ENCODE measurements at places on chromosomes 4 and X.
A peak's percentile ranks its signal among the peaks of the same experiment; 100 is the strongest.

GRCh38 chr4:40576651-40577480, 52.8 kb downstream of the RBM47 start:
- peak; percentile 50 for DNase-seq

- DNase-seq = no peak
Observed at GRCh38 chr4:140090215-140090731, 63.7 kb downstream of the MAML3 start.

DNA sequence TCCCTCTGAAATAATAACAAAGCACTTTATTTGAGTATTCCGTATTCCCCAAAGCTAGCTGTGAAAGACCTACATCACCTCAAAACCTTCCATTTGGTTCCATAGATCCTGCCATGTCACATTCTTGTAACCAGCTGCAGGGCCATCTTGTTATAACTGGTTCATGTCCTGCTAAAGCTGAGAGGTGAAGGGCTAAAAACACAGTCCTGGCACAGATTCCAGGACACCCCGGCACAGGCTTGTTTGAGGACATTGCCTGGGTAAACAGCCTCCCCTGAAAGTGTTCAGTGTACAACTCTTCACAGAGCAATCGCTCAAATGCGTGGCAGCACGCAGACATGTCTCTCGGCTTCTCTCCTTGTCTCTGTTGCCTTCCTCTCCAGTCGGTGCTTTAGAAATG, 129.2 kb downstream of the MANBA start:
- no peak for DNase-seq

- no peak for DNase-seq
Observed at GRCh38 chr4:138804711-138805110, 210.9 kb upstream of the NOCT start.

DNA sequence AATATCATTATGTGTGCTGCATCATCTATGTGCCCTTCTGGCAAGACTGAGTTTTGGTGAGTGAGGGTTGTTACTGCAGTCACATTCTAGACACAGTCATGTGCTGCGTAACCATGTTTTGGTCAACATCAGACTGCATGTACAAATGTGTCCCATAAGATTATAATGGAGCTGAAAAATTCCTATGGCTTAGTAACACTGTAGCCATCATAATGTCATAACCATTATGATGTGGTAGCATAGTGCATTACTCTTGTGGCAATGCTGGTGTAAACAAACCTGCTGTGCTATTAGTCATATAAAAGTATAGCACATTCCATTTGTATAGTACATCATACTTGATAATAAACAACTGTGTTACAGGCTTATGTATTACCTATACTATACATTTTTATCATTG, 198.1 kb upstream of the NUDT6 start:
- no peak for DNase-seq

DNA sequence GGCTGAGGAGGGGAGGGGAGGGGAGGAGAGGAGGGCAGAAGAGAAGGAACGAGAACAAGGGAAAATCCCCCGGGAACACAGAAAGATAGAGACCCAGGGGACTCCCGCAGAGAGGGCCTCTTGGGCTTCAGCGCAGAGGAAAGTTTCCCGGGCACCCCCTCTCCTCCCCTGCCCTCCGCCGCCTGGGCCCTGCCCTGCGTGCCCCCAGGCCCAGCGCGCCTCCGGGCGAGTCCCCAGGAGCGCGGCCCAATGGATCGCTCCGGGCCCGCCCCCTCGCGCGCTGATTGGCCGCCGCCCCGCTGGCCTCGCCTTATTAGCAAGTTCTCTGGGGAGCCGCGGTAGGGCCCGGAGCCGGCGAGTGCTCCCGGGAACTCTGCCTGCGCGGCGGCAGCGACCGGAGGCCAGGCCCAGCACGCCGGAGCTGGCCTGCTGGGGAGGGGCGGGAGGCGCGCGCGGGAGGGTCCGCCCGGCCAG, at the start of gene MSX1:
Gene MSX1 (plus strand): TSS at position 341 of the 474 bp plus-strand sequence. CDS start 235 bp downstream, outside the sequence.
- DNase-seq = peak; percentile 41

DNA sequence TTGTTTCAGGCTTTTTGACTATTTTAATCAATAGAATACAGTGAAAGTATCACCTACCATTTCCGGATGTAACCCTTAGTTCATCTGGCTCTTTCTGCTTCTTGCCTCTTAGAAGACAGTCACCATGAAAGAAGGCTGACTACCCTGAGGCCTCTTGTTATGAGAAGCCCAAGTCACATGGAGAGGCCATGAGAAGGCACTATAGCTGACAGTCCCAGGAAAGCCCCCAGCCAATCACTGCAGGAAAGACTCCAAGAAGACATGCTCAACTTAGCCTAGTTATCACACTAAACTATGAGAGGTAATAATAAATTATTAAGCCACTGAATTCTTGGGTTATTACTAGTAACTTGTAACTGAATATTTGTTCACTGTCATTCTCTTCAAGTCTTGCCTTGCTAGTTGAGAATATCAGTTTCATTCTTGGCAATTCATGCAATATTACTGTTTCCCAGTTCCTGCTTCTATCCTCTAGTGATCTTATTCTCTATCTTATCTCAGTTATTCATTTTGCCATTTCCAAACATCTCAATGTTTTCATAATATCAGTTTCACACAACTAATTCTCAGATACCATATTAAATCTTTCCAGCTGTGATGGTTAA, 57.1 kb upstream of the GUCY1A1 start:
- DNase-seq = no peak

DNA sequence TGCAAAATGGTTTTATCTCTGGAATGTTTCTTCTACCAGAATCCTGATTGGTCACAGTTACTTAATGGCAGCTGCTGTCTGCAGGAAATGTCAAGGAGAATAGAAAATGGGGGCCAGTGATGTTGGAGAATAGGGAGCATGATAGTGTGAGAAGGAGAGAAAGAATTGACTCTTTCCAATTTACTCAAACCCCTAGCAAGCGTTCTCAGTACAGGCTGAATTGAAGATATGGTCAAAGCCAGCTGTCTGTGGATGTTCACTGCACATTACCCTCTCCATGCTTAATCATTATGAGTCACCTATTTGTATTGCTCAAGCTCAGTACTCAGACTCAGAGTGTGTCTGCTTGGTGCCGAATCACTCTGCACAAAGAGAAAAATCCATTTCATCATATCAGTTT, 57.8 kb upstream of the FAM47B start:
- no peak for DNase-seq

- DNase-seq = no peak
Observed at GRCh38 chr4:38815885-38816782, 11.5 kb upstream of the TLR1 start.

- DNase-seq = peak; percentile 70
Observed at GRCh38 chr4:105765690-105766407, 57.3 kb downstream of the GSTCD start.

DNA sequence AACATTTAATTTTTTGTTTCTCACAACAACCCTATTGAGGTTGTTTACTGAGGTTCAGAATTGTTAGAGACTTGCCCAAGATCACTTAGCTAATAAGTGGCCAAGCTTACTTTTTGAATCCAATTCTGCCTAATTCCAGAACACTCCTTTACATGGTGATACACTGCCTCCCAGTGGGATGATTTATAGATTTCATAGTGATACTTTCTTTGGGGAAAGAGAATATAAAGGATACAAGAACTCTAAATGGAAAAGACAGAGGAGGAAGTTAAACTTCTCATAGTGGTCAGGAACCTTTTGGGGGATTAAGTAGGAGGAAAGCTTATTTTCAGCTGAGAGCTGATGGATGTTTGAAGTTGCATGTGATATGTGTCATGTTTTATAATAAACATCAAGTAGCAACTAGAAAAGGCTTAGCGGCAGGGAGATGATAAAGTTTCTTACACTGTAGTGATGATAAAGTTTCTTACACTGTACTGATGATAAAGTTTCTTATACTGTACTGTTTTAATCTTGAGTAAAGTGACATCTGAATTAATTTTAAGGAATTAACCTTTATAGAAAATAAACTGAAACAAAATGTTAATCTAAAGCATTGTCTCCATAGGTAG, 15.3 kb downstream of the STAG2 start:
- DNase-seq = no peak

DNA sequence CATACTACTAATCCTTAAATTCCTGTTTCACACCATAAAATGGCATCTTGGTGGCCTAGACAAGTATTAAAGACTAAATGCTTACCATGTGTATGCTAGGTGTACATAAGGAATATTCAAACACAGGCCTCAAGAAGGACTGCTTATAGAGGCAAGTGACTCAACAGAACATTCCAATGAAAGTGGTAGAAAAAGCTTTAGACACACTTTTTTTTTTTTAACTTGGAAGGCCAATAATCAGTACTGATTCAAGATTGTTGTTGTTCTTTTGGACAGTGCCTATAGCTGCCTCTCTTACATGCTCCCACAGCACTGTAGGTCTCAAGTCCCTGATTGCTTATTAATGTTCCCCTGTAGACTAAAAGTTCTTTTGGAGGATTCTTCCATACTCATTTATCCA, 77.6 kb downstream of the FBXL5 start:
- no peak for DNase-seq

DNA sequence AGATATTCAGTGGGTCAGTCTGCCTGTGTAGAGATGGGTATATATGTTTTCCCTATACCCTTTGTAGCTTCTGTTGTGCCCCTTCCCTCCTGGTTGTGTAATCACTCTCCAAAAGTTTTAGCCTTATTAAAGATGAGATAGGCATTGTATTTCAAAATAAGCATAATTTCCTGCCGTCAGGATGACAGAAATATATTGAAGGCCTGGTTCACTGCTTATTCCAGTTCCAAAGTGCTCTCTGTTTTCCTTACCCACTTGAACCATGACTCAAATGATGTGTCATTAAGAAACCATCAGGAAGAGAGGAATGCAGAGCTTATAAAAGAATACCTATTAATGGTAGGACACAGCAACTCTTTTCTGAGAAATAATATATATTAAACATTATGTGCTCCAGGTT, 178.5 kb downstream of the GABRB1 start:
- DNase-seq = peak; percentile 34

GRCh38 chrX:49042581-49043219, 457 bp downstream of the TFE3 start:
- no peak for DNase-seq

- DNase-seq = peak; percentile 4
Observed at GRCh38 chrX:69222103-69223090, 57.1 kb upstream of the PJA1 start.

GRCh38 chr4:32551943-32552342, 1831.8 kb downstream of the PCDH7 start:
- DNase-seq = no peak

DNA sequence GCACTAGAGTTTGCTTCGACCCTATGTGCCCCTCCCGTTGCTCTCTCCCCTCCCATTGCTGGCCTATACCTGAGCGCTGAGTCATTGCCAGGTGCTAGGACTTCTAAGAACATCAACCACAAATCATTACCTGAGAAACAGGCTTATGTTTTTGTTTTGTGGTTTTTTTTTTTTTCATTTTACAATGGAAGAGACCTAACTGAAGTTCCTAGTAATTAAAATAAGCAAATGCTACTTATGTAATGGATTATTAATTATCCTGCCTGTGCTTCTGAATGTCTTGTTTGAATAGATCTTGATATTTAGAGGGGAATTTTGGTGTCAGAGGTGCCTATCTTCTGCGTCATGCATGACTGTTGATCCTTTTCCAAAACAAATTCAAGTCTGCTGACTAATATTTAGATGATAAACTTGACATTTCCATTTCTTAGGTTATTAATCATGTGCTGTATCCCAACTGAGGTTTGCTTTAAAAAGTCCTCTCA, 275.4 kb upstream of the CPEB2 start:
- no peak for DNase-seq

DNA sequence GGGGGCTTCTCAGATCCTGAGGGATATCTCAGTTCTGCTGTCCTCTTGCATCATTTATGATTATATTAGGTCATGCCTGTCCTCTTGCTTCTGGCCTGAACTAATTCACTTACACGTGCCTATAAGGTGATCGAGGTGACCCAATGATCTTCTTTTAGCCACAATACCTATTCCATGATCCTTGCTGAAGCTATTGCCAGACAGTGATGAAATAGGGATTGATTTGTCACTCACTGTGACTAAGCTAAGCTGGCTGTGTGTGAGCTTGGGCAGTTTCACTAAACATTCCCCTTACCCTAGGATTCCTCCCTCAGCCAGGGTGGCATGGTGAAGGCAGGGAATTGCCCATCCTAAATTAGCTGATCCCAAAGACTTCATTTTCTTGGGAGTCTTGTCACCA, 19.0 kb downstream of the HADH start:
- no peak for DNase-seq

- no peak for DNase-seq
Observed at GRCh38 chr4:186216465-186217024, 10.8 kb upstream of the KLKB1 start.

GRCh38 chr4:100826808-100827548, 309.2 kb upstream of the EMCN start:
- no peak for DNase-seq

DNA sequence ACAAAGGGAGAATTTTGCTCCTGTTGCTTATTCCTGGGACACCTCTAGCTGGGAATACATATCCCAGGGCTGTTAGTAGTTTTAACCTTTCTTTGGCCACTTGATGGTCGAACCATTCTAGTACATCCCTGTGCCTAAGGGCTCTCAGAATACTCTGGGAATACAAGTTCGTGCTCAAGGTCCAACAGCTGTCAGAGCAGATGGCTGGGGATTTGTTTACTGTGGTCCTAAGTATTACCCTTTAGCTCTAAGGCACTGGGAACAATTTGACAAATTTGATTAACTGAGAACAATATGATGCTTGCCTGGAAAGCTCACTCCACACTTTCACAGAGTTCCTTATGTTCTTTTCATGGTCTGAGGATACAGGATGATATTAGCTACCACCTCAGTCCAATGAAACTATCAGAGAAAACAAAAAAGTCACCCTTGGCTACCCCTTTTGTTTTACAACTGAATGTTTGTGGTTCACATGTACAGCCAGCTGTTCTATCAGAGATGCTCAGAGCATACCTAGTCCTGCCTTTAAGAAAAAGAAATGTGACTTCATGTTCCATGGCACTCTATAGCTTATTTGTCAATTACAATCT, 47.4 kb upstream of the PHOX2B start:
- DNase-seq = no peak
